HEK293T (cell line): ENCODE measurements at places on chromosomes 5 and 9.

DNA sequence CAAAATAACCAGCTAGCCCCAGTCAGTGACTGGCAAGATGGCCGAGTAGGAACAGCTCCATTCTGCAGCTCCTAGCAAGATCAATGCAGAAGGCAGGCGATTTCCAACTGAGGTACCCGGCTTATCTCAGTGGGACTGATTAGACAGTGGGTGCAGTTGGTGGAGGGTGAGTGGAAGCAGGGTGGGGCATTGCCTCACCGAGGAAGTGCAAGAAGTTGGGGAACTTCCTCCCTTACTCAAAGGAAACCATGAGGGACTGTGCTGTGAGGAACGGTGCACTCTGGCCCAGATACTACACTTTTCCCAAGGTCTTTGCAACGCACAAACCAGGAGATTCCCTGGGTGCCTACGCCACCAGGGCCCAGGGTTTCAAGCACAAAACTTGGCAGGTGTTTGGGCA is 9.6 kb upstream of the BTNL8 start:
- no peak for DNase-seq

DNA sequence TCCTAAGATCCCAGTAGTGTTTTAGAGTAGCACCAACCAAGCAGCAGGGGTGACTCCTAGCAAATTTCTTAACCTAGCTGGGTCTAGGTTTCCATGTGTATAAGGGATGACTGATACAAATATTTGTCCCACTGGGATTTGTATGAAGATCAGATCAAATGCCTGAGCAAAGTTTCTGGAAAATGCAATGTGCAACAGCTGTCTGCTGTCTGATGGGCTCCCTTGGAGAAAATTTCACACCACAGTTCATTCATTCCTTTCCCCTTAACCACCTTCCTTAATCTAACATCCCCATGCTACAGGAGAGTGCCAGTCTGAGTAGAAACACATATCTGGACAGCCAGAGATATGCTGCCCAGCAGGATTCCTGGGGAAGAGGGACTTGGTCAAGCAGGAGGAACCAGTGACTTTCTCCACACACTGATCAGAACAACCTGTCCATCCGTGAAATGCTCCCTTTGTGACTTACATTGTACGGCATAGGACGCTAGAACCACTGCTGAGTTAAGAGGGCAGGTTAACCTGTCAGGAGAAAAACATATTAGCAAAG is 53.3 kb downstream of the PTPN3 start:
- no peak for DNase-seq

GRCh38 chr5:138565100-138565821 is 9.9 kb downstream of the HSPA9 start:
- DNase-seq = no peak

DNA sequence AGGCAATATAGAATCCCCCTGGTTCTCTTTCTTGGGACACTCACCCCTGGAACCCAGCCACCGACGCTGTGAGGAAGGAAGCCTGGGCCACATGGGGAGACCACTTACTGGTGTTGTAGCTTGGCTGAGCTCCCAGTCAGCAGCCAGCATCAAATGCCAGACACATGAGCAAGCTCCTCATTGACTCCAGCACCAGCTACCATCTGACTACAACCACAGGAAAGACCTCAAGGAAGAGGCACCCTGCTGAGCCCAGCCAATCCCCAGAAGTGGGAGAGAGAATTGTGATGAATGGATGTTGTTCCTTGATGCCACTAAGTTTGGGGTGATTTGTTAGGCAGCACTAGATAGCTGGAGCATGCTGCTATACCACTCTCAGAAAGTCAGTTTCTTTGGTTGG is 36.0 kb downstream of the BNIP1 start:
- no peak for DNase-seq

- DNase-seq = no peak
Observed at GRCh38 chr5:10324518-10325370, 17.0 kb upstream of the CMBL start.

- DNase-seq = no peak
Observed at GRCh38 chr5:78610163-78610583, 38.4 kb downstream of the LHFPL2 start.

DNA sequence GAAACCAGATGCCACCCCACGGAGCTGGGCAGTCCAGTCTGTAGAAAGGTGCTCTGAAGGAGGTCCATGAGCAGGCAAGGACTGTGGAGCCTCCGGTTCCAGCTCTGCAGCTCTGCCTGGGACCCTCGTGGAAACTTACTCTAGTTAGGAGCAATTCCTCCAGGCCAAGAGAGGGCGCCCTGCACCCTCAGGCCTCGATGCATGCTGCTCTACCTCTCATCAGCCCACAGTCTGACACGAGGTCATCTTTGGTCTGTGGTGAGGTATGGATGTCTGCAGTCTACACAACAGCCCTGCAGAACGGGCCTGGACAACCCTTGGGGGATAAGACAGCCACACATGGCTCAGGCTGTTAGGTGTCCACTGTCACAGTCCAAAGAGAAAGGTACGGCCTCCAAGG is 50.6 kb upstream of the UBTD2 start:
- no peak for DNase-seq

- no peak for DNase-seq
Observed at GRCh38 chr5:91373006-91373405, 10.1 kb downstream of the ARRDC3 start.

DNA sequence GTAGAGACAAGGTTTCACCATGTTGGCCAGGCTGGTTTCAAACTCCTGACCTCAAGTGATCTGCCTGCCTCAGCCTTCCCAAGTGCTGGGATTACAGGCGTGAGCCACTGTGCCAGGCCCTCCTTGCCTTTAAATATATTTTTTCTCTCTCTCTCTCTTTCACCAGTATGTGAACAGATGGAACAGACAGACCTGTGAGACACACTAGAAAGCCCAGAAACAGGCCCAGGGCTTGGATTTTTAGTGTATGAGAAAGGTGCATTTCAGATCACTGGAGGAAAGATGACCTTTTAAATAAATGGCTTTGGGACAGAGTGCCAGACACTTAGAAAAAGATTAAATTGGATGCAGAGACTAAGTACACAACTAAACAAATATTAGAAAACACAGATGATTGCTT is 3.1 kb downstream of the RASGEF1C start:
- no peak for DNase-seq

GRCh38 chr9:80554301-80554700 is 982.5 kb downstream of the TLE4 start:
- DNase-seq = no peak
